ENCODE measurements at places on chromosomes 4 and X.

DNA sequence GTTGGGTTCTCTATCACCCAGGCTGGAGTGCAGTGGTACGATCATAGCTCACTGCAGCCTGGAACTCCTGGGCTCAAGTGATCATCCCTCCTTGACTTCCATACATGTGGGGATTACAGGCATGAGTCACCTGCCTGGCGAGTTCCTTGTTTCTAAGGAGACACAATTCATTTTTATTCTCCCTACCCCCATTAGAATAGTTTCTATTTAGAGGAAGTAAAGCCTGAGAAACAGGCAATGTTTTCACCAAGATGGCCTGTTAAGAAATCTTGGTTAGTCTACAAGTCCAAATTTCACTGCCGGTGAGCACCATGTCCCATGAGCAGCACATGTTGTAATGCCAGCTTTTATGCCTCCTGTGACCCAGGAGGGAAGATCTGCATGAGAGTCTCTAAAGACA lies 5.7 kb downstream of the CYBB start:
- DNase-seq, result no peak

DNA sequence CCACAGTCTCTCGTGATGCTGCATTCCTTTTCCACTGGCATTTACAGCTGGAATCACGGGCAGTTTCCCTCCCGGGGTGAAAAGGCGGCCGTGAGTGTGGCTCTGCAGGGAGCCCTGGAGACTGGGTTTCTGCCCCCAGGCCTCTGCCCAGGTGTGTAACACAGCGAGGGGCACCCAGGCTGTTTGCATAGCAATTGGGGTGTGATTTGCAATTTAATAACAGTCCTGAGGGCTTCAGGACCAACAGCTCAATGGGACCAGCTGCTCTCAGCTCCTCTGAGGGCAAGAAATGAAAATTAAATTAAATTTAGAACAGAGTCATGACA lies 99.0 kb upstream of the SHOX start:
- no peak for DNase-seq

DNA sequence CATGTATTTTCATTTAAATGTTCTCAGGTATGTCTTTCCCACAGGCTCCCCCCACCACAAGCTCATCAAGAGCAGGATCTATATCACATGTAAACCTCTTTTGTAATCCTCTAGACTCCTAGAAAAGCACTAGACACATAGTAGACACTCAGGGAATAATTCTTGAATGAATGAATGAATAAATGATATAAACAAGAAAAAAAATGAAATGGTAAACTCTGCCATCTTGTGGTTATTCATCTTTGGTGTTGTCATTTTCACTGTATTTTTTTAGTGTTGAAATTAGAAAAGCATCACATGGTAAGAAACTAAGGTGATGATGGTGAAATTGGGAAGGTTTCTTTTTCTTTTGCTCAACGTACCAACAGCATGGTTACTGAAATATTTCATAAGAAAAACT lies 34.2 kb upstream of the C1GALT1C1 start:
- no peak for DNase-seq

DNA sequence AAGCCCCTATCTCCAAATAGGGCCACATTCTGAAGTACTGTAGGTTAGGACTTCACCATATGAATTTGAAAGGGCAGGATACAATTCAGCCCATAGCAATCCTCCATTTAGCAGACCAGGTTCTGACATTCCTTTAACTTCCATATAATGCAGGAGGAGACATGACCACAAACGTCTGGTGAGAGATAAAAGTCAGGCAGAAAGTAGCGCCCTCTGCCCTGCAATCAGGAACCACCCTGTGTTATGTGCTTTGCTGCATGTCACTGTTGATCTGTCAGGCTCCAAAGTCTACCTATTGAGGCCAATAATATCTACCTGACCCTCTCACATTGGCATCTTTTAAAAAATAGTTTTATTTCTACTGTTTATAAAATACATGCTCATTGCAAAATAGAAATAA lies 30.2 kb upstream of the SEPSECS start:
- DNase-seq, result no peak

DNA sequence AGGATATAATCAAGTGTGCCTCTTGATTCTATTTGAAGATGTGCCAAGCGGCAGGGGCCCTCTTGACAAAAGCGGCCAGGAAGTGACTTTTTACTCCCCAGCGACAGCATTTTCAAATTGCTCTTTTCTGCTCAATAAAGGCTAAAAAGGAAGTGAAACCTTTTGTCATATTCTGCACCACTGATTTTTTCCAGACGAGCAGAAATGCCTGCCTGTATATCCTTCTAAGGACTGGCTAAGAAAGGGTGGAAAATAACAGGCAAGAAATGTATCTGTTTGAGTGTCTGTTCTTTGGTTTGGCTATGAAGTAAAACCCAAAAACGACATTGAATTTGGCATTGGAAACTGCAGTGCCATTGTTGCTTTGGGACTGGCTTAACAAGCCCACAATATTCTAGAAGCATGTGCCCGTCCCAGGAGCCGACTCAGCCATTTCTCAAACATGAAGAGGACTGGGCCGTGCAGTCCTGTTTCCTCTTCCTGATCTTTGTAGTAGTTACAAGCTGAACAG lies 25.4 kb downstream of the TMSB4X start:
- DNase-seq, result peak; percentile 61

GRCh38 chr4:6245246-6246169 lies 24.1 kb upstream of the WFS1 start:
- no peak for DNase-seq

GRCh38 chrX:9642270-9642995 lies 123.2 kb downstream of the GPR143 start:
- no peak for DNase-seq

DNA sequence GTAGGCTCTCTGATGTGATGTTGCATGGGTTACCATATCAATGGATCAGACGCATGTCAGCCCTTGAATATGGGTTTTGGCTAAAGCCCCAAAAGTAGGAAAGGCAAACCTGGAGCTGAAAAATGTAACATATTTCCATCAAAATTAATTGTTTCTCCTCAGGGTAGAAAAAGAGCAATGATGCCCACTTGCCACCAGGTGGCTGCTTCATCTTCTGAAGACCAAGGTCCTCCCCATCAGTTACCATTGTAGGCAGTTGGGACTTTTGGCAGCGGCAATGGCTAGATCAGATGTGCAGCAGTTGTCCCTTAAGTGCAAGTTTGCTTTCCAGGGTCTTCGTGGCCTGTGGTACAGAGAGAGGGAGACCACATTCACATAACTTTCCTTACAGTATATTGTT lies 118.2 kb downstream of the NAF1 start:
- DNase-seq, result peak; percentile 35

GRCh38 chr4:155232432-155232831 lies 24.0 kb downstream of the NPY2R start:
- no peak for DNase-seq

GRCh38 chr4:169988252-169988651 lies 37.9 kb downstream of the MFAP3L start:
- DNase-seq, result no peak

GRCh38 chrX:155235891-155236290 lies 19.6 kb downstream of the VBP1 start:
- DNase-seq, result no peak

DNA sequence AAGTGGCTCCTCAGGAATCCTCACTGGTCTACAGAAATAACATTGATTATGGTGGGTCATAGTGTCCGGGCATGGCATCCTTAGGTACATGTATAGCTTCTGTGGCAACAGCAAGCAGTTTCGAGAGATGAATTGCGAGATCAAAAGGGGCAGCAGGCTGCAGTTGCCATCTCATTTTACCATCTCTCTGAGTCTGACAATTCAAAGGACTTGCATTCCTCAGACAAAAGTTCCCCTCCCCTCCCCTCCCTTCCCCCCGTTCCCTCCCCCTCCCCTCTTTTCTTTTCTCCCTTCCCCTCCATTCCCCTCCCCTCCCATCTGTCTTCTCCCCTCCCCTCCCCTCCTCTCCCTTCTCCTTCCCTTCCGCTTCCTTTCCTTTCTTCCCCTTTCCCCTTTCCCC lies 70.2 kb downstream of the MTNR1A start:
- DNase-seq, result no peak

DNA sequence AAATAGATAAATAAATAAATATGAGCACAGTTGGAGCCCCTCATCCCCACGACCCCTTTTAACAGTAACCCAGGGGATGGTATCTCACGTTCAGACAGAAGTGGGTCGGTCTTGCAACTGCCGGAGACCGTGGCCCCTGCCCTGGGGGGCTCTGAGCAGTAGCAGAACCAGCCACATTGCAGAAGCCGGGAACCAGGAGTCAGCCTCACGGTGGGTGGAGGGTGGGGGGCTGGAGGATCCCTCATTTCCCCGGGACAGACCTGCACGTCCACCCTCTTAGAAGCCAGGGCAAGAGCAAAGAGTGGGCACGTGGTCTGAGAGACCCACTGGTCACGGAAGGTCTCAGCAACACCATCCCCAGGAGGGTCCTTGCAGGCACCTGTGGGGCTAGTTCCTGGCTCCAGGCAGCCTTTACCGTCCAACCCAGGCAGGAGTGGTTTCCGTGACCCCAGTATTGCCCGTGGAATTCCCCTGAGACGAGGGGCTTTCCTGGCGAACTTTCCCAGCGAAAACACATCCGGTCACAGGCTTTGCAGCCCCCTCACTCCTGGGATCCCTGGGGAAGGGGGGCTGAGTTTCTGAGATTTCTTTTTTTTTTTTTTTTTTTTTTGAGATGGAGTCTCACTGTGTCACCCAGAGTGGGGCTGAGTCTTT lies 8.8 kb upstream of the IL3RA start:
- DNase-seq, result no peak

- no peak for DNase-seq
Observed at GRCh38 chr4:84366161-84366560, 132.9 kb downstream of the NKX6-1 start.

DNA sequence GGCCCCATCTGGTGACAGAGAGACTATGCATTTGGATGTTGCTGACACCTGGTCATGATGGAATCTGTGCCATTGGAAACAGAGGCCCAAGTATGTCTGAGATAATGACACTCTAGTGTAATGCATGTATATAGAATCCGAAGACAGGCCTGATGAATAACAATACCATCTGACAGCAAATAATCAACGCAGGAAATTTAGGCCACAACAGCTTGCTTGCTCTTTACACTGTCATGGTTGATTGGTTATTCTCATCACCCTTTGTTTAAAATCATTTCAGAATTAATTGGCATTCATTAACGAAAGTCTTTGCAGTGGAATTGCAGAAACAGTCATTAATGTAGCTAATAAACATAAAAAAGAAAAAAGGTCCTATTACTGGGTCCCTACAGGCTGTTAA lies 194.8 kb downstream of the AFF2 start:
- no peak for DNase-seq

- no peak for DNase-seq
Observed at GRCh38 chr4:26022346-26023202, 108.6 kb downstream of the SMIM20 start.

- no peak for DNase-seq
Observed at GRCh38 chr4:11774346-11774745, 345.7 kb upstream of the HS3ST1 start.

GRCh38 chr4:47639531-47639930 lies 154.5 kb downstream of the ATP10D start:
- no peak for DNase-seq

GRCh38 chr4:96874657-96875056 lies 1034.8 kb downstream of the PDHA2 start:
- no peak for DNase-seq

- no peak for DNase-seq
Observed at GRCh38 chr4:23041501-23041900, 348.8 kb downstream of the GBA3 start.

GRCh38 chrX:19744231-19744630 lies 143.2 kb downstream of the SH3KBP1 start:
- no peak for DNase-seq

GRCh38 chr4:152229782-152230289 lies 306.1 kb downstream of the FBXW7 start:
- no peak for DNase-seq

DNA sequence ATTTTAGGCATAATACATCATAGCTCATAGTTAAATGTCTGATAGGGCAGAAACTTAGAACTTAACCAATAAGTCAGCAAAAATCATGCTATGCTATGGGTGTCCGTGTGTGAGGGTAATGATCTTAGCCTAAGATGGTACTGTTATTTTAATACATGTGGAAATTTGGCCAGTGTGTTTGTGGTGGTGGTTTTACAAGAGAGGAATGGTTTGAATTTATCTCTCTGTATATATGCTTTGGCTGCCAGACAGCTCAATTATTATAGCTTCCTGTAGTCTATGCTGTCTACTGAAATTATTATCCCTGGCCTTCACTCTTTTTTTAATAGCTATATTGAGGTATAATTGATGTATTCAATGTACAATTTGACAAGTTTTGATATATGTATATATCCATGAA lies 21.3 kb downstream of the ZNF330 start:
- no peak for DNase-seq

DNA sequence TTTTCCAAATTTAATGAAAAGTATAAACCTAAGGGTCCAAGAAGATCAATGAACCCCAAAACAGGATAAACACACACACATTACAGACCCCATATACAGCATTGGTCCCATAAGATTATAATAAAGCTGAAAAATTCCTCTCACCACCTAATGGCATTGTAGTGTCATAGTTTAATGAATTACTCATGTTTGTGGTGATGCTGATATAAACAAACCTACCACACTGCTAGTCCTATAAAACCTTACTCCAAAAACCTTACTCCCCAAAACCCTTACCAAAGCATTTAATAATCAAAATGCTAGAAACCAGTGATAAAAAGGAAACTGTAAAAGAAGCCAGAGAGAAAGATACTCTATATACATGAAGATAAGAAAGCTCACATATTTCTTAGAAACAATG lies 148.1 kb upstream of the SH3RF1 start:
- no peak for DNase-seq

GRCh38 chr4:2767046-2767704 lies 11.0 kb upstream of the TNIP2 start:
- DNase-seq, result no peak

- no peak for DNase-seq
Observed at GRCh38 chrX:24023972-24024669, 2.9 kb downstream of the KLHL15 start.

DNA sequence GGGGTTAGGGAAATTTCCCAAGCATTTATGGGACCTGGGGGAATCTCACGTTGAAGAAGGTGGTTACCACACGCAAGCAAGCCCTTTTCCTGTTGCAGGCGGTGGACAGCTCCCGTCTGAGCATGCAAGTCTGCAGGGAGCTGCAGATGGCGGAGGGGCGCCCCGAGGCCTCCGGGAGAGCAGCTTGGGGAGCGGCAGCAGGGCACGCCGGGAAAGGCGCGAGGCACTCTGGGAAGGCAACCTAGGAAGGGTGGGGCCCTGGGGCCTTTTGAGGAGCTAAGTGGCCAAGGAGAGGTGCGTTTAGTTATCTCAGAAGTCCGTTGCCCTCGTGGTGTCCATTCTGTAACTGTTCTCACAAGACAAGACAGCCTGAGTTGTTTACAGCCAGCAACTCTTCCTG lies 57.0 kb upstream of the SLC25A4 start:
- no peak for DNase-seq

GRCh38 chrX:122567911-122568310 lies 616.2 kb upstream of the GRIA3 start:
- DNase-seq, result no peak

DNA sequence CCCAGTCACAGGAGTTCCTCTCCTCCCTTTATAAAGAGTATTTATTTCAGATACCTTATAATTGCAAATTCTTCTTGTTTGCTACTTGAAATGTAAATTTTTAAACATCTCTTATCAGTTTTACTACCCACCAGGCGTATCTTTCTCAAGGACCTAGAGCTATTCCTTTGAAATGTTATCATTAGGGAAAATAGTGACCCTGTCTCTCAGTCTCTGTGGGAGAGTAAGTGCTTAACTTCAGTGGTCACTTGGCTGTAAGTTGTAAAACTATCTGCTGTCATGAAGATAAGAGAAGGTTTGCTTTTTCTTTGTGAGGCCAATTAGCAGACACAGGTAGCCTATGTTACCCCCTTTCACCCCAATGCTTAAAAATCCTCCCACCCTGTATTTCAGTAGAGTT lies 241.6 kb downstream of the TACR3 start:
- no peak for DNase-seq
